ENCODE measurements at places on chromosomes 1 and 21.
A peak's percentile ranks its signal among the peaks of the same experiment; 100 is the strongest.

DNA sequence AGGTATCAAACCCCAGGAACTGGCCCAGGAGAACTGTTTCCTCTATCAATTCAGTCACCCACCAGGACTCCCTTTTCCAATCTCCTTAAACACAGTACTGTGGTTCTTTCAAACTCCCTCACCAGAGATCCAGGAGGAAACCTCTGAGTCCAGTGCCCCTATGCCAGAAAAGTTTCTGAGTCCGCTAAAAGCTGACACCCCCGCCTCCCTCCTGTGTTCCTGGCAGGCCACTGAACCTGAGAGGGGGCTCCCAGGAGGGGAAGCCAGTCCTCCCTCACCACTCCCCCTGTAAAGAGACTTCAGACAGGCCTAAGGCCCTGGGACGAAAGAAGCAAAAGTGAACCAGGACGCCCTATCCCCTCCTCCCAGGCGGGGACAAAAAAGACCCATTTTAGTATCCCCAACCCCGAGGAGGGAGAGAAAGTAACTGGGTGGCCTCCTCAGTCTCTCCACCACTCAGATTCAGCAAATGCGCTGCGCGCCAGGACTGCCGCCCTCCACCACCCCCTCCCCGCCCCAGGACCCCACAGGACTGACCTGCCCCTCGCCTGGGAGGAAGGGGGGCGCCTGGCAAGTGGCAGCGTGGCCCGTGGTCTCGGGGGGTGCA lies 624 bp downstream of the SLC41A1 start:
- no peak for DNase-seq

DNA sequence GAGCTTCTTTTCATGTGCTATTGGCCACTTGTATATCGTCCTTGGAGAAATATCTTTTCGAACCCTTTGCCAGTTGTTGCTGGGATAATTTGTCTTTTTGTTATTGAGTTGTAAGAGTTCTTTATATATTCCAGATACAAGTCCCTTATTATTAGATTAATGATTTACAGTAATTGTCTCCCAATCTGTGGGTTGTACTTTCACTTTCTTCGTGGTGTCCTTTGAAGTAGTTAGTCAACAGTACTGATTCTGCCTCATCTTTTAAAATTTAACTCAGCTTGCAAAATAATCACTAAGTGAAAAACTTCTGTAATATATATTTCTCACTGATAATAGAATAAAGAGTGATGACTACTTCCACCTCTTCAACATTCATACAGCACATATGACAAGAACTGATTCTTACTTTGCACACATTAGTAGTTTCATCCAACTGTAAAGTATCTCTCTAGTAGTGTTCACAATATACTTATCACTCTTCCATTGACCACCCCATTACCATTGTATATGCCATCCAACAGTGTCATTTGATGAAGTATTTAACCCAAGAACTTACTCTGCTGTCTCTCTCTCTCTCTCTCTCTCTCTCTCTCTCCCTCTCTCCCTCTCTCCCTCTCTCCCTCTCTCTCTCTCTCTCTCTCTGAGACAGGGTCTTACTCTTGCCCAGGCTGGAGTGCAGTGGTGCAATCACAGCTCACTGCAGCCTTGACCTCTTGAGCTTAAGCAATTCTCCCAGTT lies 104.2 kb upstream of the DMRTA2 start:
- no peak for DNase-seq

- DNase-seq = peak; percentile 86
Observed at GRCh38 chr1:117093091-117093534, 28.4 kb downstream of the TRIM45 start.

GRCh38 chr21:42003051-42003461 lies 7.1 kb downstream of the ZBTB21 start:
- no peak for DNase-seq

DNA sequence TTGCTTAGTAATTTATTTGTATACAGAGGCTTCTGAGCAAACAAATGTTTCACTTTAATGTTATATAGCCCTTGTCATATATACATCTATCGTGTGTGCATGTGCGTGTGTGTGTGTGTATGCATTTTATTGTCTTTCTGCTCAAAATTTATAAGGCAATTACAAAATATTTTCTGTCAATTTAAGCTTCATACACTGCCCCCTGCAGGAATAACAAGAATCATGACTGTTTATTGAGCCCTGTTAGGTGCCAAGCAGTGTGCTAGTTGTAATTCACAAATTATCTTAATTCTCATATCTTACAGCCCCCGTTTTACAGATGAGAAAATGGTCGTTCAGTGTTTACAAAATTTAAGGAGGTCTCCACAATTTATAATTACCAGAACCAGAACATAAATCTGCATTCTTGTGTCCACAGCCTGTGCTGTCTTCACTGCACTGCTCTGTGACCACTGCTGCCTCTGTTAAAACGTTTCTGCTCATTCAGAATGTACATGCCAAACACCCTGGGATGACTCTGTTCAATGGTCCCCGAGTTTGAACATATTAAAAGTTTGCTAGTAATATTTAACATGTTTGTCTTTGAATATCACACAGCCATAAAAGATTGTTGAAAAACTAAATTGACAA lies 181.3 kb downstream of the ATP6V1G3 start:
- DNase-seq = no peak

DNA sequence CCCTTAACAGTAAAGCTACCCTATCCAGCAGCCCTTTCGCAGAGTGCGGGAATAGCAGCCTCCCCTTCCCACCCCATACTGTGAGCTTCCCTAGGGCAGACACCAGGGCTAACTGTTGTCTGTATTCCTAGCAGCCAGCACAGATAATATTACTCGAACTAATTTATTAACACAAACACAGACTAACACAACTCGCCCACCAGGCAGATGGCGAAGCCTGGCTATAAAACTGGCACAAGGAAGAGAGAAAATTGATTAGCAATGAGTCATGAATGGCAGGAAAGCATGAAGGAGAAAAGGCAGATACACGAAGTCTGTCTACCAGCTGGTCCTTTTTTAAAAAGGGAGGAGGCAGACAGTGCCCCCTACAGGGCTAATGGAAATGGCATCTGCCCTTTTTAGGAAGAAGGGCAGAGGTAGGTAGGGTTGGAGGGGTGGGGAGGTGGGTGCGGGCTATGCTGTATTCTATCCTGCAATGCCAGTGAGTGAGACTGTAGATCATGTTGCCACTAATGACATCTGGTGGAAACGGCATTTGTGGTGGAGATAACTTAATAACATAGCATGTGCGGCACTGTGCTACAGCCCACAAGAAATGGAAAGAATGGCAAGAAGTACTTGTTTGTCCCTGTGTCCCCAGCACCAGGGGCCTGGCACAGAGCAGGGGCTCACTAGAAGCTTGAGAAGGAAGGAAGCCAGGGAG lies 30.6 kb upstream of the CTPS1 start:
- DNase-seq = peak; percentile 85

- no peak for DNase-seq
Observed at GRCh38 chr1:226862890-226863289, 7.5 kb upstream of the PSEN2 start.

- DNase-seq = no peak
Observed at GRCh38 chr1:37676281-37677142, 15.8 kb upstream of the CDCA8 start.

DNA sequence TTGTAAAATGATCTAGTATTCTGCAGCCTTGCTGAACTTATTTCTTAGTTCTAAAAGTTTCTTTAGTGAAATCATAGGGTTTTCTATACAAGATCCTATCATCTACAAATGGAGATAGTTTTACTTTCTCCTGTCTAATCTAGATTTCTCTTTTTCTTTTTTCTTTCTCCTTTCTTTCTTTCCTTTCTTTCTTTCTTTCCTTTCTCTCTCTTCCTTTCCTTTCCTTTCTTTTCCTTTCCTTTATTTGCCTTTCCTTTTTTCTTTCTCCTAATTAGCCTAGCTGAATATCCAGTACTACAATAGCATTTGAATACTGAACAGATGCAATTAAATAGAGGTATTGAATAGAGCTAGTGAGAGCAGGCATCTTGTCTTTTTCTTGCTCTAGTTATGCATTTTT lies 186.6 kb upstream of the SPAG17 start:
- no peak for DNase-seq

DNA sequence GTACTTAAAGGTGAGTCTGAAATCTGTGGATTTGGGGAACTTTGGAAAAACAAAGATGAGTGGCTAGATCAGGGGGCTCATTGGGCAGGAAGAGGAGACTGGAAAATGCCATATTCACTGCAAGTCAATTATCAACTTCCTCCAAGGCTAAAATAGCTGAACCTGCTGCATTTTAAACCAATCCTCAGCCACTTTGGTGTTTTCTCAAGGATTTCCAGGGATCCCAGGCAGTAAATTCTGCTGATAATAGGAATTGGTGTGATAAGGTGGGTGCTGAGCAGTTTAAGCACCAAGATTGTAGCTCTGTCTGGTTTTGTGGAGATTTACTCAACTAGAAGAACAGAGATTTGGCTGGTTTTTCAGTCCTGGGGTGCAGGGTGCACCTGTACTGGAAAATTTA lies 153.9 kb upstream of the CAMK1G start:
- no peak for DNase-seq

GRCh38 chr1:53125122-53125521 lies 17.3 kb downstream of the SLC1A7 start:
- DNase-seq = no peak

DNA sequence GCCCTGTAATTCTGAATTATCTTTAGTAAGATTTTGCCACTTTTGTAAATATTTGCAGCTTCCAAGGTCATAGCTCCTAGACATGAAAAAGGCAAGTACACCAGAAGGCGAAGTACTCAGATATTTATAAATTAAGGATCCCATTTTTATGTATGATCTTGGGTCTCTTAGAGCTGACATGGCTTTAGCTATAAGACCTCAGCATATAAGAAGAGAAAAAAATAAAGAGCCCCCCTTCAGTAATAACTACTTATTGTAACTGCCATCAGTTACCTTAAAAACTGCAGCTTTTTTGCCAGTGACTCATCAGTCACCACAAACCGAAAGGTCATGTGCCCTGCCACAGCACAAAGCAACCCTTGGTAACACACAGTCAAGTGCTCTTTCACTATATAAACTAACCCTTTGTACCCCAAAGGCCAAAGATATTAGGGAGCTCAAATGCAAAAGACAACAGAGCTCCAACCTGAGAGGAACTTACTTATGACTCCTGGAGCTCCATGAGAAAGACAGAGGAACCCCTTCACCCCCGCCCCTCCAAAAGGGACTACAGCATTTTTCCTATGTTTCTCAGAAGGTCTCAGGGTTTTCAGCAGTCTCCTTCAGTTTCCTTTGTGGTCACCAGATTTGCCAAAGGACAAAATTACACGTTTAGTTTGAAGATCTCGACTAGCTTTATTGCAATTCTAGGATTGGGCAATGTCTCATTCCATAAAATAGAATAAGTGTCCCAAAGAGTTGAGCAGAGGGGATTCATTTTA lies 219.8 kb upstream of the DUSP10 start:
- DNase-seq = peak; percentile 51

DNA sequence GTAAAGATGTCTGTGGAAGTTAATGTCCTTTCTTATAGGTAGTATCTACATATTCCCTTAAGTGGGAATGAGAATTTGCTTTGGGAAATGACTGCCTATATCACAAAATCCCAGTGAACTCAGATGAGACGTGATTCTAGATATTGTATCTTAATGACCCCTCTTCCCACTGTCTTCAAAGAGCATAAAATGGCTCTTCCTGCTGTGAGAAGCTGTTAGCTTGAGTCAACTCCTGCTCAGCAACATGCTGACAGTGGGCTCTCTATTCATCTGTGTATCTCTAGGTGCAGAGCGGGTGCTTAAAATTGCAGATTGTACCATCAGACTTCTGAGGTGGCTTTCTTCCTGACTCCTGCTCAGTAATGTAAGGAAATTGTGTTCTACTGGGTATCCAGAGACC lies 100.6 kb downstream of the SPAG17 start:
- DNase-seq = no peak

GRCh38 chr1:170265234-170265633 lies 119.5 kb downstream of the NTMT2 start:
- no peak for DNase-seq

DNA sequence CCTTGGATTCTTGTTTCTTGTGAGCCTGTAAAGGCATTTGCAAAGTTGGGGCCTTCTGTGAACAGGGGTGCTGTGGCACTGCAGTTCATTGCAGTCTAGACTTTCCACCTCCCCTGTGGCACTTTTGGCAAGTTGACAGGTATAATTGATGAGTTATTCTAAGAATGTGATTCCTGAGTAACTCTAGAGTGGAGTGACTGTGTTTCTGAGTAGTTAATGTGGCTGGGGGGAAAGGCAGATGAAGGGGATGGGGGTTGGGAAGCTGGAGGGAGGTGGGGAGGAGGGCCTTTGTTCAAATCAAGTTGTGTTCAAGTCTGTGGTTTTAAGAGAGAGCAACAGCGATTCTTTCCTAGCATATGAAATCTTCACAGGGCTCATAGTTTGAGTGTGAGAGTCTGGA lies 32.9 kb downstream of the PBX1 start:
- no peak for DNase-seq

GRCh38 chr1:222749927-222750326 lies 12.9 kb downstream of the FAM177B start:
- no peak for DNase-seq

DNA sequence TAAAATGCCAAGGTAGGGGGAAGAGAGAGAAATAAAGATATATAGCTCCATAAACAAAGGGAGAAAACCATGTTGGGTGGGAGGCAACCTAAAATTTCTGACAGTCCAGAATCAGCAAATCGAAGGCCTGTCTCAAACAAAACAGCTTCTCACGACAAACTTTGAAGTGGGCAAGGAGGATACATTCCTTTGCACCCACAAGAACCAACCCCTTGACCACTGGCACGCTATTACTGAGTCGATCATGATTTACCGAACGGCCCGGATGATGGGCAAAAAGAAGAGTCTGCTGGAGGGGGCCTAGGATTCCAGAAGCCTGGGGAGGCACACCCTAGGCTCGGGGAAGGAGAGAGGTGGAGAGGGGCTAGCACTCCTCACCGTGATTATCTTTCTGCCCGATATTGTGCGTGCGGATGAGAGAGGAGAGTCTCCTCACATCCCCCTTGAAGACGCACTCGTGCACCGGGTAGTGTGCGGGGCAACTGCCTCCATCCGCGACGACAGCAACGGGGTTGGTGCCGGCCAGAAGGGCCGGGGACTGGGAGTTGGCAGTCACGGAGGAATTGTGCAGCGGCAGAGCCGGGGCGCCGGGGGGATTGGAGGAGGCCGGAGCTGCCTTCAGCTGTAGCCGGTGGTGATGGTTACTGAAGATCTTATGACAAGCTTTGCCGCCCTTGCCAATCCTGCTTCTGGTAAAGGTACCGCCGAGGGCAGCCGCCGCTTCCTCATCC lies 756 bp downstream of the ANKRD13C start:
- DNase-seq = peak; percentile 66

DNA sequence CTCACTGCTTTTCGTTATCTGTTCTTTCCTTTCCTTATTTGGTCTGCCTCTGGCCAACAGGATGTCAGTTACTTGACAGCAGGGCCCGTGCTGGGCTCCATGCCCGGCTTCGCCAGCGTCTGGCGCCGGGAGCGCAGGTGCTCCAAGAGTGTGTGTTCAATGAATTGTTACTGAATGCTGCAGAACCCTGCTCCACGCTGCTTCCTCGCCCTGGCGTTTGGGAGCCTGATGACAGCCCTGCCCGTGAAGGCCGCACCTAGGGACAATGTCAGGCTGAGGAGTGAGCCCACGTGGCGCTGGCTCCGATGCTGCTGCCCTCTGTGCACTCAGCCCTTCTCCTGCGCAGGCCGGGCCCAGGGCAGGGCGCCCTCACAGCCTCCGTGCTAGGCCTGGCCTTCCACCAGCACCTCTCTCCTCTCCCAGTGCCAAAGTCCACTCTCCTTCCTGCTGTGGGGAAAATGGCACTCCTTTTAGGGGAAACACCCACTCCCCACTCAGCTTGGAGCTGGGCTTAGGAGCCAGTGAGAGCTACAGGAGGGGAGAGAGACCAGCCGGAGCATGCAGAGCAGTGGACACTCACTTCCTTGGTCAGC lies 51.4 kb downstream of the ACBD3 start:
- DNase-seq = no peak

- DNase-seq = no peak
Observed at GRCh38 chr1:235670157-235670776, 20.7 kb upstream of the GNG4 start.

Data from HS-27A (cell line).